Fibroblast of skin of left biceps (primary cell): ENCODE measurements at places on chromosomes 7 and 10.

- DNase-seq, result no peak
Observed at GRCh38 chr10:63644418-63645142, 123.4 kb downstream of the REEP3 start.

DNA sequence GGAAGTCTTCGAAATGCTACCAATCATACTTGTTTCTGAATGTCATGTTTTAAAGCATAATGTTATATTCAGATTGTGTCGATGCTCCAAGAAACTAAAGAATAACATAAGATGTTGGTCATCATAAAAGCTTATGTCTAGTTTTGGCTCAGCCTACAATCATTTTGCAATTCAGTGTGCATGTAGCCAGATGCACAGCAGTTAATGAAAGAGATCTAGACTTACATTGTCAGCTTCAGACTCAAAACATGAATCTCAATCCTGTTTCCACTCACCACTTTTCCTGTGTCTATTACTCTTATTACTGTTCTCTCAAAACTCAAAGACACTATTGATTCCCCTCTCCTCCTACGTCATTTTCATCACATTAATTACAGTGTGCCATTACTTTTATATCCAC is 21.4 kb downstream of the TMEM196 start:
- no peak for DNase-seq

DNA sequence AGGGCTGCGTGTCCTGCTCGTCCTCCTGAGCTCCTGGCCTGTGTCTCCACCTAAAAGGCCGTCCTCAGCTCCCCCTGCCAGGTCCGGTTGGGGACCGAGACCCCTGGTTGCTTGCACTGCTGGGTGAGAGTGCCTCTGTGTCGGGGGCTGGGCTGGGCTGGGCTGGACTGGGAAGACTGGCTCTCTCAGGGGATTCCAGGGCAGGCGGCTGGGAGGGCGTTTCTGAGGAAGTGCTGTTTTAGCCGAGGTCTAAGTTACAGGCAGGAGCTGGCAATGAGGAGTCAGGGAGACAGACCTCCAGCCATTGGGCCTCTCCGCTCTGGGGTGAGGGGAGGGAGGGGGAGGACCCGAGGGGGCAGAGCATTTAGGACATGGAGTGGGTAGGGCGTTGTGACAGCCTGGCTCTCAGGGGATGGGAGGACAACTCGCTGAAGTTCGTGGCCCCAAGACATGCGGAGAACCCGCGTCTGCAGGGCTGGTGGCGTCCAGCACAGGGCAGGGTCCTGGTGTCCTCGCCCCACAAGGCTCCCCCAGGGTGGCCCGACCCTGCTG is 20.9 kb downstream of the FOXK1 start:
- no peak for DNase-seq

GRCh38 chr7:98133181-98133580 is 26.5 kb downstream of the LMTK2 start:
- no peak for DNase-seq

DNA sequence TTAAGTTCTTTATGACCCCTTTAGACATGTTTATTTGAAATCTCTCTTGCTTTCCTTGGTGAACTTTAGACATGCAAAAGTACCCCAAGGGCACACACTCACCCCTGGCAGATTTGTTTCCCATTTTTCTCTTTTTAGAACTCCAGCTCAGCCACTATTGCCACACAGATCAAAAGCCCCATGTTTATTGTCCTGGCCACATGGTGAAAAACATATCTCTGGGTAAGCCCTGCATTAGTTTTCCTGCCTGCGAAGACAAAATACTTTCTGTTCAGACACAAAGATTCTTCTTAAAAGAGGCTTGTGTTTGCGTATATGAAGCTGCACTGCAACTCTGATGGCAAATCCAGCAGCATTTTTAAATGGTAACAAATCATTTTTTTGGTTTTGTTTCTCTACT is 200.0 kb downstream of the POLR1F start:
- no peak for DNase-seq

- DNase-seq, result no peak
Observed at GRCh38 chr7:115572111-115572510, 458.5 kb downstream of the TFEC start.

GRCh38 chr10:14567421-14567820 is 207.3 kb downstream of the FAM107B start:
- DNase-seq, result no peak

DNA sequence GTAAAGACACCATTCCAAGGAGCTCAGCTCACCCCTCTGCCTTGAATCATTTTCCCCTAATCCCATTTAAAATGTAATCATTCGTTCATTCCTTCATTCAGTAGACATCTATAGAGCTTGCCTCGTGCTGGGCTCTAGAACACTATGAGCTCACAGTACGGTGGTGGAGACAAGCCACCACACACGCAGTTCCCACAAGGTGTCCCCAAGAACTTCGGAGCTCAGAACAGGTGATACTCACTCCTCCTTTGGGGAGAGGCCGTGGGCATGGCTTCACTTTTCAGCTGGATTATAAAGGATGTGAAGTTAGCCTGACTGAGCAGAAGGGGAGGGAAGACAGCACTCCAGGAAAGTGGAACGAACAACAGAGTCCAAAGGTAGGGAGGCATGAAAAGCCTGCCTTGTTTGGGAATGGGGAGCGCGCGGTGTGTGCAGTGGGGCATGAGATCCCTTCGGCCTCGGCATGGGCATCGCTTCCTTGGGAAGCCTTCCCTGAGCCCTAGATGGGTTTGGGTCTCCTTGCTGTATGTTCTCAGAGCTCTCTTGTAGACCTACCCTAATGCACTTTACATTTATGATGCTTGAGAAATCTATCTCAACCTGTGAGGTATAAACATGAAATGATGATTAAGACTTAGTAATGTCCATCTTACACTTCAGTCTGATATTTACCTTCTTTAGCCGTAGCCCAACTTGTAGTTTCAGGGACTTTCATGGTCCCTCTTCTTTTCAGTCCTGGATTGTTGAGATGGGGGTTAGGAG is 809 bp upstream of the OGA start:
- no peak for DNase-seq

GRCh38 chr7:22718200-22718711 is 8.7 kb upstream of the IL6 start:
- peak; percentile 68 for DNase-seq

DNA sequence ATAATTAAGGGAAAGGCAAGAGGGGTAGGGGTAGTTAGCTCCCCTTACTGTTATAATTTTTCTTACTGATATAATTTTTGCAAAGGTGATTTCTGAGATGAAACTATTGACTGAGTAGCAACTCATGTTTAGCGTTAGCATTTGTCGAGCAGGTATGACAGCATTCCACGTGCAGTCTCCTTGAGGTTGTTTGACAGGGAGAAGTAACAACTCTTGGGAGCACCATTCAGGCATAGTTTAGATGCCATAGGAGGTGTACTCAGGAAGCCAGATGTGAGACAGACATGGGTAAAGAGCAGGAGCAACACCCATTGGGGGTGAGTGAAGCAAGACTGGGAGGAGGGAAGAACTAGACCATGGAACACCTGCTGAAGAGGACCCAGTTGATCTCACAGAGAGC is 96.6 kb upstream of the KLF6 start:
- no peak for DNase-seq

DNA sequence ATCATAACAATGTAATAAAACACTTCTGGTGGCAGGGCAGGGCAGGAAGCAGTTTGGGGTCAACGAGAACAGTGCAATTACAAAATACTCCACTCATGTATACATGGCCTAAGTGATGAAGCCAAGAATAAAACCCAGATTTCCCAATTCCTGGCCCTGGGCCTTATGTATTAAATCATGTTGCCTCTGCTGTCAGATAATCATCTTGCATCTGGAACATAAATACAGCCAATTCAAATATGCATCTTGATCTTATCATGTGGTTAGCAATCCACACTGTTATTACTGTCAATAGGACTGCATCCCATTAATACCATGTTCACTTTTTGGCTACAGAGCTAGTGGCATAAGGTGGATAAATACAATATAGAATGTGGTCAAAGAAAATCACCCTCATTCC is 186.5 kb upstream of the SLC25A13 start:
- no peak for DNase-seq

GRCh38 chr7:122544463-122544862 is 154.5 kb downstream of the RNF133 start:
- no peak for DNase-seq

GRCh38 chr10:4576206-4576605 is 249.8 kb upstream of the AKR1E2 start:
- DNase-seq, result no peak

DNA sequence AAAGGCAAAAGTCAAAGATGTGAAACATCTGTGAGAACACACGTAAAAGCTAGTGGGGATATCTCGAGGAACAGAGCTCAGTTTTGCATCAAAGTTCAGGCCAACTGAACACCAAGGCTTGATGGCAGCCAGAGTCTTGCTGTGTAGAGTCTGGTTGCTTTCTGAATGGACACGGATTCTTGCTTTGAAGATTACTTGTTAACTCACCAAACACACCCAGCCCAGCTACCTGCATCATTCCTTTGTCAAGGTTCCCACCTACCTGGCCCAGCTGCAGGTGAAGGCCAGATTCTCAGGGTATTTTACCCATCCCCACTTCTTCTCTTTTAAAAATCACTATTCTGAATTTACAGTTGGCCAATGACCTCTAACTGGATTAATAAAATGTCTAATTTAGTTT is 174.4 kb upstream of the PHYHIPL start:
- DNase-seq, result no peak

DNA sequence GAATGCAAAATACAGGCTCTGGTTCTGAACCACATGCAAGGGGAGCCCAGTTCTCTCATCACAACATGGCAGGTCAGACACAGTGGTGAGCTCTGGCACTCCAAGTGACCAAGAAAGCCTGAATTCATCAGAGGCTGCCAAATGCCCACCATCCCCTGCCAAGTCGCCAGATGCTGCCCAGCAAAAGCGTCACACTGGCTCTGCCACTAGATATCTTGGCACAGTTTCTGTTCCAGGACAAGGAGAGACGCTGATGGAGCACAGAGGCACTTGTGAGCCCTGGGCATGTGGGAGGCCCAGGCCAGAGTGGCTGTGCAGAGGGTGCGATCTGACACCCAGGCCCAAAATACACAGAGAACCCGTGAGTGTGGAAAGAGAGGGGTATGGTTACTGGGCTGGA is 57.8 kb downstream of the GAD2 start:
- DNase-seq, result no peak

GRCh38 chr10:51082857-51083256 is 8.6 kb downstream of the PRKG1 start:
- DNase-seq, result no peak

- DNase-seq, result no peak
Observed at GRCh38 chr10:22651276-22651980, 63.0 kb downstream of the PIP4K2A start.

GRCh38 chr7:78714356-78714755 is 739.1 kb downstream of the MAGI2 start:
- DNase-seq, result no peak

GRCh38 chr7:12737373-12737772 is 49.9 kb downstream of the ARL4A start:
- no peak for DNase-seq

- no peak for DNase-seq
Observed at GRCh38 chr10:78934532-78934898, 134.3 kb upstream of the ZMIZ1 start.

GRCh38 chr7:108093851-108094331 is 36.3 kb downstream of the LAMB4 start:
- DNase-seq, result no peak

DNA sequence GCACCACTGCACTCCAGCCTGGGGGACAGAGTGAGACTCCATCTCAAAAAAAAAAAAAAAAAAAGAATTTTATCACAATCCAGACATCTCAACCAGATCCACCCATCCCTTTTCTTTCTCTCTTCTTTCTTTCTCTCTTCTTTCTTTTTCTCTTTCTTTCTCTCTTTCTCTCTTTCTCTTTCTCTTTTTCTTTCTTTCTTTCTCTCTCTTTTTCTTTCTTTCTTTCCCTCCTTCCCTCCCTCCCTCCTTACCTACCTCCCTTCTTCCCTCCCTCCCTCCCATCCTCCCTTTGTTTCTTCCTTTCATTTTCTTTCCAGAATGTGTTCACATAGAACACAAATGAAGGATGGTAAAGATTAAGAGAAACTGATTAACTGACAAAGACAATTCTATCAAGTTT is 18.1 kb upstream of the HOXA13 start:
- no peak for DNase-seq

DNA sequence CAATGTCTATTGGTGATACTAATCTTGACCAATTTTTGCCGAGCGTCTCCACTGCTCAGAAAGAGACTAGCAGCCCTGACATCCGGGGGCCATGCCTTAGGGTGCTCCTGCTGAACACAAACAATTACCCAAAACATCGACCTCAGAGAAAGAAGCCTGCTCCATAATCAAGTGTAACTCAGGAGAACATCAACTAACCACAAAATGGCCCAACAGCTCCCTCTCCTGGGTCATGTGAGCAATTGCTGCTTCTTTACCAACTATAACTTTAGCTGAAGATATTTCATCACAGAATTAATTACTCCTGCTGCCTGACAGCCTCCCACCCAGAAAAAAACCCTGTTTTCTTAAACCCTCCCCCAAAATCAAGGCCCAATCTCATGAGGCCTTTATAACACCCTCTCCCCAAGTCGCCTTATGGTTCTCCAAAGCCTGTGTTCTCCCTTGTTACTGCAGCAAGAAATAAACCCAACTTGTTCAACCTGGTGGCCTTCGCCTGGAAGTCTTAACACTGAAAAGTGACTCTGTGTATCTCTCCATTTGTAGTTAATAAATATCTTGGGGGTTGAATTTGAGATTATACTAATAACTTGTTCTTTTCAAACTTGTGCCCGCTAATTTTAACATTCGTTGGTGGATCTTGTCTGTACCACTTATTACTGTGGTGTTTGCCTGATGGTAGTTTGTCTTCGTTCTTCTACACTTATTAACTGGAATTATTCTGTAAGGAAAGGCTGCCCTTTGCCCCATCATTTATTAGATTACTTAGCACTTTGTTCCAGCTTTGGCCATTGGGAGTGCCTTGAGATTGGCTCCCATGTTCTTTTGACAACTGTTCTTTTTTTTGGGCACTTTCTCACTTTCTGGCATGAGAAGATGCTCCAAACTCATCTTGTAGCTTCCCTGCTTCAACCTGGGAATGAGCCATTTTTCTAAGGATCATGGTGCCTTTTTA is 21.2 kb upstream of the RAMP3 start:
- DNase-seq, result peak; percentile 34

DNA sequence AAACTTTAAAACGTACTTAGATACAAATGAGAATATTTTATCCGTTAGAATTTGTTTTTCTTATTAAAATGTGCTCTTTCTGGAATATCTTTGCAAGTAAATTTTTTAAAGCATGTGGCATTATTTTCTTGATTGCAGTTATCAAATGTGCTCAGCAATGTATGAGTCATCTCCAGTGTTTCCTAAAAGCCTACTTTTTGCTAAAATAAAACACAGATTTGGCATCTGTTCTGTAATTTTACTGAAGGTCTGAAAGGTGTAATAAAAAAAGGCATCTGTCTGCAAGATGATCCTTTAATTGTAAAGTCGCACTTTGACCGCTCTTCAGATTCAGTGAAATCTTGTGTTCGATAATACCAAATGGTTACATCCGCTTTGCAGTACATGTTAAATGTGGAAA is 3.4 kb downstream of the GNAT3 start:
- no peak for DNase-seq

- DNase-seq, result no peak
Observed at GRCh38 chr7:2007551-2007950, 225.2 kb downstream of the MAD1L1 start.

- no peak for DNase-seq
Observed at GRCh38 chr7:108461840-108462239, 5.6 kb upstream of the NRCAM start.
